HCT116 (cell line): ENCODE measurements at places on chromosomes 1 and 21. TPM values are rescaled to one million over a fixed set of nuclear protein-coding genes. Genes with fewer than 3 reads are reported as not detected.

DNA sequence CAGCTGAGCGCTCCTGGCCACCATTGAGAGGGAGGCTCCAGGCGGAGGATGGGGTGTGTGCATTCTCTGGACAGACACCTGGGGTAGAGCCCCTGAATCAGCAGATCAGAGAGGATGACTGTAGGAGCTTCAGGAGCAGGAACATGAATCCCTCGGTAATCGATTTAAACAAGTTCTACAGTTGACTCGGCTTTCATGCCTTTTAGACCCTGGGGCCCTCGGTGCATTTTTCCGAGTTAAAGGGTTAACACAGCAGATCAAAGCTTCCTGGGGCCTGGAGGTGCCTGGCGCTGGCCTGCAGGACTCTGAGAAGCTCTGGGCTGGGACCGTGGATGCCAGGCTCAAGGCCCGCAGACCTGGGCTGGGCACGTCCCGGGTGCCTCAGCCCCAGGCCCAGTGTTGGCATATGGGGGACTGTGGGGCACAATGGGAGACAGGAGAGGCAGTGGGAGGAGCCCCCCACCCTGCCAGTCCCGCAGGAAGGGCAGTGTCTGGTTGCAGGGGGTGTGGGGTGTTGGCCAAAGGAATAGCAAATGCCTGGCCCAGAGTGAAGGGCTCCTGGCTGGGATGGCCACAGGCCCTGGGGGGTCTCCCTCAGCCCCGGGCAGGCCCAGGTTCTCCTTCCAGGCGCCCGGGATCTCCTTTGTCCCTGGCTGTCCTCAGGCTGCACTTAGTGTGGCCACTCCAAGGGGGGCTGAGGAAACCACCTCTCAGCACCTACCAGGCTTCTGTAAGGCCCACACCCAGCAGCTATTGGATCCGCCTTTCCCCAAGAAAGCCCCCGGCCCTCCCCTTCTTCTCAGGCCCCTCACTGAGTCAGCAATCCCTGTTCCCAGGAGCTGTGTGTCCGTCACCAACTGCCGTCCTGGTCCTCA is 40.1 kb downstream of the SLX9 start:
- DNase-seq = no peak
- H3K4me1 ChIP-seq = no peaks in the 10 kb centered on the region
- H3K36me3 ChIP-seq = no peaks in the 10 kb centered on the region
- H3K4me3 ChIP-seq = no peak overlapping the region

KLHDC8A gene
- total RNA-seq = 0.49 TPM

GRCh38 chr1:172658871-172659453 is at the start of gene FASLG:
Gene FASLG (plus strand): TSS chr1:172659103. CDS start chr1:172659202, 99 bp downstream.
- H3K27me3 ChIP-seq = no peaks in the 10 kb centered on the region
- H3K27ac ChIP-seq = no peak within 1 kb of the TSS
- no peaks in the 10 kb centered on the region for H3K4me1 ChIP-seq
- H3K4me3 ChIP-seq = no peak within 1 kb of the TSS
- no peaks in the 10 kb centered on the region for H3K36me3 ChIP-seq
- DNase-seq = no peak

CD46 gene
- total RNA-seq = 100 TPM

DNA sequence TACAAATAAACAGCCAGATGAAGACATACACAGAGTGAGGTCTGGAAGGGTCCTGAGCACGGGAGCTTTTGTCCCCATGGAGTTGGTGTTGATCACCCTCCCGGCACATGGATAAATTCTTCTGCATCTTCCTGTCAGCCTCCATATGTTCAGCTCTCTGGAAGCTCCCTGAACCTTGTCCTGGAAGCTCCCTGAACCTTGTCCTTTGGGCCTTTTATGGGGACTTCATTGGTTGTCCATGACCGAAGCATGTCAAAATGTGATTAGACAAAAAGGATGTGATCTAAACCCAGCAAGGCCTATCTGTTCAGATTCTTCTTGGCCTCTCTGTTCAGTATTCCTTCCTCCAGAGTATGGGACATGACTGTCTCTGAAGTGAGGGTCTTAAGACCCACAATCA is 25.4 kb upstream of the RNF11 start:
- no peaks in the 10 kb centered on the region for H3K4me1 ChIP-seq
- no peaks in the 10 kb centered on the region for H3K36me3 ChIP-seq
- H3K27ac ChIP-seq = no peak overlapping the region
- no peak overlapping the region for H3K4me3 ChIP-seq

NOC2L gene
- 260 TPM for total RNA-seq

DNA sequence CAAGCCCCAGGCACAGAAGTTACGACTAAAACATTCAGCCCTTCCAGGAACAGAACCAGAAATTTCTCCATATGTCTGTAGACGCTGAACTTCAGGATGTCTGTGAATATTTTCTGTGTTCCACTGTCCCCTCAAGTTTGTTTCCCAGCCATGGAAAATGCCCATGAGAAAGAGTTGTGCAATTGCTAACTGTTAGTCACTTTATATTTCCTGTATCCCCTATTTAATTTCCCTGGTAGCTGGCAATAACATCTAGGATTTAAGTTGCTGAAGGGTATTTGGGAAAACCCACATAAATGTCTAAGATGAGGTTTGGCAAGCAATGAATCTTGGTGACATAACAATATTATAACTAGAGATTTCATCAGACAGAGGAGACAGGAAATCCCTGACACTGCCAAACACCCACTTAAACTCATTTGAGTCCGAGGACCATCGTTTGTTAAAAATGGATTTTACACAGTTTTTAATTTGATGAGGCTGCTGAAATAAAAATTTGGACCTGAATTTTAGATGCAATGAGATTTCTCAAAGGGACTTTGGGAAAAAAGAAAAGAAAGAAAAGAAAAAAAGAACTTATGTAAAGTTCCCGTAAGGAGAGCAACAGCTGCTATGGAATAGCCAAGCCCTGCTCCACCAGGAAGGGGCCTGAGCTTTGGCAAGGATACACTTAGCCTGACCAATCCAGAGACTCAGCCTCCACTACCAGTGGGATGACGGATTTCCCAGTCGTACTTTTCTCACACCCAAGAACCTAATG is 21.8 kb upstream of the ERRFI1 start:
- peak; percentile 81 for DNase-seq
- H3K27me3 ChIP-seq = no peaks in the 10 kb centered on the region
- H3K4me1 ChIP-seq = peaks cover 85% of the 10 kb centered on the region
- peak overlapping the region; percentile 5; the same call in 1 of the 2 replicates for H3K4me3 ChIP-seq
- no peaks in the 10 kb centered on the region for H3K36me3 ChIP-seq

DNA sequence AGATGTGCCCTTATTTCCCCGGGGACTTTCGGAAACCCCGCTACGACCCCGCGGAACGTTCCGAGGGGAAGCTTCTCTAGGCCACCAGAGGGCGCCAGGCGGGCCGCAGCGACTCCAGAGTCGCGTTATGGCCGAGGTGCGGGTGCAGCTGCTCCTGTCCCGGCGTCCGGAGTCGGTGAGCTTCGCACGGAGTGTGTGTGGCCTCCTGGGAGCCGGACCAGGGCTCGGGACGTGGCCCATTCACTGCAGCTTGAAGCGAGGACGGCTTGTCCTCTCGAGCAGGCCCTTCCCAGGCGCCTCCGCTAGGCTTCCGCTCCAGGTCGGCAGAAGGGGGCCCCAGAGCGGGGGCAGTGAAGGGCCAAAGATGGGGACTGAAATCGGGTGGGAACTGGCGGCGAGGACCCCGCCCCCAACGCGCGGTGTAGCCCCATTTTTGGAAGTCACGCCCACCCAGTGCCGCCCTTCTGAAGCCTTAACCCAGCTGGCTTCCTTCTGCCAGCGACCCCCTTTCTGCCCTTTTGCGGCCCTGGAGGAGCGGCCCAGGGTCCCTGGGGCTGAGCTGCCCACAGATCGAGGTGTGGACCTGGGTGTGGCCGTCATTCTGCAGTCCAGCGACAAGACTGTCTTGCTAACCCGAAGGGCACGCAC is at the start of gene NUDT17:
Gene NUDT17, plus strand, starts transcription at position 117 of the 648 bp plus-strand sequence. Its CDS starts 11 bp downstream, at position 128.
- H3K27ac ChIP-seq = peak within 1 kb of the TSS; percentile 8; the same call in 1 of the 2 replicates
- H3K36me3 ChIP-seq = peaks cover 34% of the 10 kb centered on the region
- H3K4me3 ChIP-seq = peak within 1 kb of the TSS; percentile 49
- DNase-seq = peak; percentile 26
- no peaks in the 10 kb centered on the region for H3K27me3 ChIP-seq

RHOU gene
- 4.0 TPM for total RNA-seq

- H3K36me3 ChIP-seq = no peaks in the 10 kb centered on the region
- no peaks in the 10 kb centered on the region for H3K27me3 ChIP-seq
- DNase-seq = peak; percentile 66
- H3K4me1 ChIP-seq = peaks cover 4% of the 10 kb centered on the region; the same call in 1 of the 2 replicates
Measured at GRCh38 chr1:178031856-178032320, 62.0 kb upstream of the RASAL2 start.

- no peaks in the 10 kb centered on the region for H3K36me3 ChIP-seq
- no peak overlapping the region for H3K4me3 ChIP-seq
- peaks cover 10% of the 10 kb centered on the region; the same call in 1 of the 2 replicates for H3K27me3 ChIP-seq
- no peak for DNase-seq
- H3K4me1 ChIP-seq = no peaks in the 10 kb centered on the region
Measured at GRCh38 chr1:209155546-209155945, 428.0 kb upstream of the CAMK1G start.

C8B gene
- total RNA-seq = 0.10 TPM

DISP1 gene
- 4.2 TPM for total RNA-seq

GRCh38 chr1:23553231-23554126 is 5.8 kb downstream of the ID3 start:
- peak overlapping the region; percentile 89 for H3K27ac ChIP-seq
- H3K4me1 ChIP-seq = peaks cover 47% of the 10 kb centered on the region
- DNase-seq = no peak
- peaks cover 2% of the 10 kb centered on the region; the same call in 1 of the 2 replicates for H3K36me3 ChIP-seq
- no peak overlapping the region; the same call in 1 of the 2 replicates for H3K4me3 ChIP-seq

- no peaks in the 10 kb centered on the region for H3K36me3 ChIP-seq
- peak overlapping the region; percentile 21; the same call in 1 of the 2 replicates for H3K27ac ChIP-seq
- peak; percentile 90 for DNase-seq
- H3K27me3 ChIP-seq = no peaks in the 10 kb centered on the region
Measured at GRCh38 chr1:16215882-16216753, 3.7 kb upstream of the ARHGEF19 start.

DNA sequence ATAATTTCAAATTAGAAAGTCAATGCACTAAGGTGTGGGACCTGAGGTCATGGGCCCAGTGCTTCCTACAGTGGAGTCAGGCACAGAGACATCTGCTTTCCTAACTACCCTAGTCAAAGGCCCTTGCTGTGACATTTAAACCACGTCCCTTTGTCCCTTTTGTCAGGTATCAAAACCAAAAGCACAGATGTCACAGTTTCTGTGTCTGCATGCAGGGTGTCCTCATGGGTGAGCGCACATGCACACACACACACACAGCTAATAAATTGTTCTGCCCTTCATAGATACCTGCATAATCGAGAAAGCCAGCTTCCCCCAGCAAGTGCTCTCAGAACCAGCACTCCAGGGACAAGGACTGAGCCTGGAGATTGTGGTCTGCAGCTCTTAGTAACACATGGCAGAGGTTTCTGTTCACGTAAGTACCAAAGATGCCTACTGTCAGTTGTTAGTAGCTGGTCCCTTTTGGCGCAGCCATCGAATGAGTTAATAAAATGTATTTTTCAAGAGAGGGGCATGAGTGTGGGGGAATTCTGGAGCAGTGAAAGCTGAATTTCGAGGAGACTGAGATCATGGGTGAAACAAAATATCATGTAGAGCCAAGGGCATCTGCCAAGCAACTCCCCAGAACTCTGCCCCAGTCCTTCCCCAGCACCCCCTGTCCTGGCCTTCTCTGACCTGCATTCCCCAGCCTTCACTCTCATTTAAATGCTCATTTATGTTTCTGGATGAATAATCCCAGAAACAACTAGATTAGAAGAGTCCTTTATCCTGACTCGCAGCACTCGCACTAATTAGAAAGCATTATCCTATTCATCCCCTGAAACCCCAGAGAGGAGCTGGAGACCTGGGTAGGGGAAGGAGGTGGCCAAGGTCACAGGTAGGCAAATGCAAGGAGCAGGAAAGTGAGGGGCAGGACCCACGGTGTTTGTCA is 25.5 kb downstream of the TNR start:
- no peak overlapping the region for H3K4me3 ChIP-seq
- no peak for DNase-seq
- peaks cover 70% of the 10 kb centered on the region for H3K27me3 ChIP-seq
- H3K4me1 ChIP-seq = no peaks in the 10 kb centered on the region

SLC1A7 gene
- not detected for total RNA-seq

GBP7 gene
- not detected for total RNA-seq

OPRD1 gene
- total RNA-seq = not detected

GRCh38 chr1:205518661-205519540 is 14.4 kb downstream of the CDK18 start:
- no peaks in the 10 kb centered on the region for H3K27me3 ChIP-seq
- no peak overlapping the region for H3K27ac ChIP-seq
- H3K4me3 ChIP-seq = no peak overlapping the region
- peaks cover 36% of the 10 kb centered on the region for H3K4me1 ChIP-seq
- DNase-seq = no peak

TMCO4 gene
- total RNA-seq = 12.7 TPM

DNA sequence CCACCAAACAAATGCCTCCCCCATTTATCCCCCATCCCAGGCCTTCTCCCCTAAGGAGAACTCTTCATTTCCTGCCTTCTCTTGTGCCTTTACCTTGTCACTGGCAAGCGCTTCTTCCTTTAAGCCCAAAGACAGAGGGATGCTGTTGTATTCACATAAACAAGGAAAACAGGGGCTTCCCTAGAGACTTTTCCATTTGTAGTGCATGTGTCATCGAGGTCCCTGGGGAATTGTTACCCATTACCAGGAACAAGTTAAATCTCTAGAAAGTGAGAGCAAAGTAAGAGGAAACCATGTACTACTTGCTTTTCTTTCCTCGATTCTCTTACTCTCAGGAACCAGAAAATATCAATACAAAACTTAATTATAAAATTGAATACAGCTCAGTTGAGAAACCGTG is 114.4 kb upstream of the DPT start:
- no peak overlapping the region for H3K27ac ChIP-seq
- no peak for DNase-seq
- H3K4me3 ChIP-seq = no peak overlapping the region
- no peaks in the 10 kb centered on the region for H3K36me3 ChIP-seq
- no peaks in the 10 kb centered on the region for H3K4me1 ChIP-seq
- H3K27me3 ChIP-seq = no peaks in the 10 kb centered on the region

PRKAB2 gene
- 10.9 TPM for total RNA-seq

DNA sequence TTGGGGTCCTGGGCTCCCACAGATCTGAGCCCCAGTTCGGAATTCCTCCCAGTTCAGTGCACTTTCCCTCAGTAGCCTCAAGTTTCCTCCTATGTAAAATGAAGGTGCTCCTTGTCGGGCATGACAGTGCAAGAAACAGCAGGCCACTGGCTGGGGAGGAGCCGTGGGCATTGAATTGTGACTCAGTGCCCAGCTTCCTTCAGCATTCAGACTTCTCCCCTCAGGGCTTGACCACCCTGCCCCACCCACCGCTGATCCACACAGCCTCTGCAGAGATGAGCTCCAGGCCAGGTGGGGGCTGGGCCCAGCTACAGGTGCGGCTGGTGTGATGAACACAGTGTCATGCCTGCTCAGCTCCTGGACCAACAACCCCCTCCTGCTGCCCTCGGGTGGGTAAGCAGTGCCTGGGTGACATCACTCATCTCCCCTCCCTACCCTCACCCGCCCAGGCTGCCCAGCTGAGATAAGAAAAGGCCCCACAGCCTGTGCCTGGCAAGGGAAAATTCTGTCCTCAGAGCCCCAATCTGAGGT is 4.9 kb downstream of the MOB3C start:
- DNase-seq = no peak
- H3K27me3 ChIP-seq = no peaks in the 10 kb centered on the region
- no peaks in the 10 kb centered on the region for H3K36me3 ChIP-seq
- peaks cover 42% of the 10 kb centered on the region for H3K4me1 ChIP-seq
- H3K27ac ChIP-seq = no peak overlapping the region

OVAAL gene
- total RNA-seq = not detected

MARK1 gene
- total RNA-seq = 3.6 TPM
